ENCODE measurements at places on chromosomes 3 and 15.

GRCh38 chr3:8595695-8596115, 48.9 kb downstream of the SSUH2 start:
- DNase-seq: no peak

GRCh38 chr3:97821287-97821773, 481 bp upstream of the CRYBG3 start:
- peak; percentile 54 for DNase-seq

GRCh38 chr3:65597226-65597951, 441.3 kb downstream of the MAGI1 start:
- peak; percentile 46 for DNase-seq

- no peak for DNase-seq
Observed at GRCh38 chr15:40550341-40551037, 14.4 kb downstream of the CCDC32 start.
